ENCODE measurements at places on chromosomes 1 and 21.

DNA sequence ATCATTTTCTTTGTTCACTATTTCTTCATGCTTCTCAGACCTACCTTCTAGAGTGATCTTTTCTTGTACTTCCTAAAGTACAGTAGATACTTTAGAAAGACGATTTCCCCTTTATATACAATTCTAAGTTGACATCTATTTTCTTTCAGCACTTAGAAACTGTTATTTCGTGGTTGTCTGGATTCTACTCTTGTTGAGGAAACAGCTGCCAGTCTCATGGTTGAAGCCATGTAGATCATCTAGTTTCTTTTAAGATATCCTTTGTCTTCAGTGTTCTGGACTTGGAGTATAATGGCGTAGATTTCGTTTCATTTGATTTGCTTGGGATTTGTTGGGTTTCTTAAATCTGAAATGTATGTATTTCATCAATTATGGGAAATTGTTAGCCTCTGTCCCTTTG lies 67.6 kb downstream of the PKN2 start:
- DNase-seq = no peak

GRCh38 chr1:8560035-8560434 lies 242.1 kb downstream of the SLC45A1 start:
- no peak for DNase-seq

GRCh38 chr1:62301726-62302390 lies 17.4 kb downstream of the KANK4 start:
- DNase-seq = no peak

GRCh38 chr1:245704765-245705164 lies 550.0 kb downstream of the KIF26B start:
- no peak for DNase-seq

DNA sequence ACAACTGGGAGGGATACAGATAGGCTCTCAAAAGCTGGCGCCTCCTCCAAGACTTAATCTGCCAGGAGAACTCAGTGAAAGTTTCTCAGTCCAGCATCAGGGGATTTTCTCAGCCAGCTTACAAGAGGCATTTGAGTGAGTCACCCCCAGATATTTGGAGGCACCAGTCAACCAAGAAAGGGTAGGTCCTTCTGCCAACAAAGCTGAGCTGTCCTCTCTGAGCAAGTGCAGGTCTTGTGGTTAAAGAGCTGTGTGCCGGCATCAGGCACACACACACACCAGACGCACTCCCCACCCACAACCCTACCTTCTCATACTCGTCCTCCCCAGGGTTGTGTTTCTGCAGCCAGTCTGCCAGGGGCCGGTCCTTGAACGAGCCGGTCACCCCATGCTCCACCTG lies 27.0 kb upstream of the PPP1R15B start:
- no peak for DNase-seq

GRCh38 chr1:34865981-34866761 lies 6.6 kb upstream of the SMIM12 start:
- peak; percentile 98 for DNase-seq

- DNase-seq = no peak
Measured at GRCh38 chr1:99811747-99812146, 38.4 kb upstream of the AGL start.

- DNase-seq = no peak
Measured at GRCh38 chr1:95384567-95384966, 150.6 kb downstream of the RWDD3 start.

- no peak for DNase-seq
Measured at GRCh38 chr1:48414264-48414663, 57.7 kb downstream of the SPATA6 start.

- no peak for DNase-seq
Measured at GRCh38 chr1:186033847-186034271, 299.7 kb downstream of the HMCN1 start.

DNA sequence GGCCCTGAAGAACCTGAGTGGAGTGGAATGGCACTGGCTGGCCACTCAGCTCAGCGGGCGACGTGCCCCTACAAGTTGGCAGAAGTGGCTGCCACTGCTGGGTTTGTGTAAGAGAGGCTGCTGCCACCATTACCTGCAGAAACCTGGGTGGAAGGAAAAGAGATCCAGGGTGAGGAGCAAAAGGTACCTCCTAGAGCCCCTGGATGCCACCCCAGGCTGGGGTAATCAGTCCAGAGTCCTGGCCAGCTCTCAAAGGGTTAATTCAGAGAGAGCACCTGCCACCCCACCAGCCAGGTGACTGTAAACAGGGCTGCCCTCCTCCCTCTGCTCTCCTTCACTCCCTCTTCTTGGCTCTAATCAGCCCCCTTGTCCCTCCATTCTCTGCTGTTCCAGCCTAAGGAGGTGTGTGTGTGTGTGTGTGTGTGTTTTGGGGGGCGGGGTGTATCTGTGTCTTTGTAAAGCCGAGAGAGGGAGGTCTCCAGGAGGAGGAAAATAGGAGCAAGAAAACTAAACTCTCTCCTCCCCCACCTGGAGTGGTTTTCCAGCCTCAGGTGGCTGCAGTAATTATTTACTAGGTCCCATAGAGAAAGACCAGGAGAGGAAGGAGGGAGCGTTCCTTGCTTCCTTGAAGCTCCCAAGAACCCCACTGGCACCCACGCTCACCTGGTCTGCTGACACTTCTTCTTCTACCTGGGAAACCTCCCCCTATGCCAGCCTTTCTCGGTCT lies 12.6 kb downstream of the TRIM46 start:
- no peak for DNase-seq

- no peak for DNase-seq
Measured at GRCh38 chr1:182889997-182890396, 50.9 kb downstream of the DHX9 start.

GRCh38 chr1:58670181-58670580 lies 29.7 kb downstream of the MYSM1 start:
- DNase-seq = no peak

GRCh38 chr1:217876896-217877295 lies 245.8 kb downstream of the SPATA17 start:
- DNase-seq = no peak

GRCh38 chr1:58422436-58422835 lies 124.1 kb downstream of the OMA1 start:
- DNase-seq = no peak

DNA sequence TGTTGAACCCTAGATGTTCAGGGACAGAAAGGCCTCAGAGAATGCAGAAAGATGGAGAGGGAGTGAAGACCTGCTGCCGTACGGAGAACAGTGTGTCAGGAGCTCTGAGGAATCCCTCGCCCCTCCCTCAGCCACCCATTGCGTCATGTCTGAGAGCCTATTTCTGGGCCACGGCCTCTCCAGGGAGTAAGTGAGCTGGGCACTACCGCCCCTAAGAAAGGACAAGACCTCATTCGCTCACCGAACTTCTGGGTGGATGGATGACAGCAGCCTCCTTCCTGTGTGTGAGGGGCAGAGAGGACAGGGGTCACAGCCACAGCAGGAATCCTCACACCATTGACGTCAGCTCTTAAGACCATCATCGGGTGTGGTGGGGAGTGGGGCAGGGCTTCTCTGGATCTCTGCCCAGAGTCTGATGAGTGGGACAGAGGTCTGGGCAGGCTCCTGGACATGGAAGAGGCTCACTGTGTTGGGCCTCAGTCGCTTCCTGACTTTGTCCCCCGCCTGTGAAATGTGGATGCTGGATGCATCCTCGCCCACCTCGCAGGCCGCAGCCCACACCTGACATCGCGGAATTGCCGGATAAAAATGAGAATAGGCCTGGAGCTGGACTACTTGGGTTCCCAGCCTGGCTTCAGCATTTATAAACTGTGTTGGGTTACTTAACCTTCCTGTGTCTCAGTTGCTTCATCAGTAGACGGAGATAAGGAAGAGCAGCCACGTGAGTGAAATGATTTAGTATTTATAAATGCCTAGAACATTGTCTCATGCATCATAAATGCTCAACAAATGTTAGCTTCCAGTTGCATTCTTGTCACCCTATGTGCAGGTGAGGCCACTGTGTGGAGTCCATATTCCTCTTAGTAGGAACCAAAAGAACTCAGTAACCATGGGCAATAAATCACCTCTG lies 238.6 kb downstream of the TRABD2B start:
- DNase-seq = no peak

DNA sequence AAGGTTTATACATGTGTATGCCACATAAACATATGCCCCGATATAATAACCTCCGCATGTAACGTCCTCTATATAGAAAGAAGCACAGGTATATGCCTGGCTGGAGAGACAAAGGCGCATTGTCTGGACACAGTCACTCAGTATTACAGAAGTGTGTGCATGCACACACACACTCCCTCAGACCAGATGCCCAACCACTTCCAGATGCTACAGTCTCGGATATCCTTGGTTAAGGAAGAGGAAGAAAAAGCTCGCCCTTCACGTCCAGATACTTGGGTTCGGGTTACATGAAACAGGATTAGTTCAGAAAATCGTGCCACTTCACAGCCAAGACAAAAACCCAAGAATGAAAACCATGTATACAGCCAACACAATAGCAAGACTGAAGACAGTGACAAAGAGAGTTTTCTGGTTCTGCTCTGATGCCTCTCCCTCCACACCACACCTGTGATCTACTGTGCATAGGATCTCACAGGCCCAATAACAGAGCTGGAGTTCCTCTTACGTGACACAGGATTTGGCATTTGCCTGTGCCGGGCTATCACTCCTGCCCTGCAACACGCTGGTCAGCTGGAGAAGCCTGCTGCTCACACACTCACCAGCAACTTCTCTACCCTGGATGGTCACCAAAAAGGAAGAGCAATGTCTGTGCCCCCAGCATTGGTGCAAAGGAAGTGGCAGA lies 75.0 kb downstream of the SSBP3 start:
- DNase-seq = no peak

DNA sequence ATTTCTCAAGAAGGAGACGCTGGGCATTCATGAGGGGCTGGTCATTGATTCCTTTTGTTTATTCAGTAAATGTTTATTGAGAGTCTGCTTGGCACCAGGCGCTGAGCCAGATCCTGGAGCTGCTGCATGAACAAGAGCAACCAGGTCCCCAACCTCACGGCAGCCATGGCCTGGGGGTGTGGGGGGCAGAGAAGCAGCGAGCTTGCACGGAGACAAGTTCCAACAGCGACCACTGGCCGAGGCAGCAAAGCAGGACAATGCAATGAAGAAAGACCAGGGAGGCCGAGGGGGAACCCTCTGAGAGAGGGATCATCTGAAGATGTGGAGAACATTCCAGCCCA lies 7.5 kb downstream of the KCNAB2 start:
- DNase-seq = no peak

GRCh38 chr1:194889310-194889709 lies 1702.9 kb upstream of the B3GALT2 start:
- DNase-seq = no peak

- DNase-seq = peak; percentile 9
Measured at GRCh38 chr1:200258447-200259375, 151.1 kb downstream of the ZNF281 start.

- no peak for DNase-seq
Measured at GRCh38 chr1:91828583-91829281, 57.2 kb downstream of the TGFBR3 start.

- no peak for DNase-seq
Measured at GRCh38 chr1:75125161-75125726, 8.9 kb upstream of the LHX8 start.

DNA sequence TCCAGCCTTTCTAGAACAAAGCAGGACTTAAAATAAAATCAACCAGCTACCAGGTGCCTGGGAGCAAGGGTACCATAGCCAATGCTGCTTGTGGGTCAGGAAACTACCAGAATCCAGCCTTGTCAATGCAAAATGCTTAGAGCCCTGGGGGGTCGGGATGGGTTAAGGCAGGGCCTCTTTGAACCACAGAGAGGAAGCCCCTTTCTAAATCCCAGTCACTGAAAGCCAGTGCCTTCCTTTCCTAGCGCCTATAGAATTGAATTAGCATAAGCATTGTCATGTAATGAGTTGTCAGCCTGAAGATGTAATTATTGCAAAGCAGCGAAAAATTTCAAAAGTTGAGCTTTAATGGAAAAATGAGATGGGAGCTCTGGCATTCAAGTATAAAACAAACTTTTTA lies 176.6 kb upstream of the DAB1 start:
- DNase-seq = no peak

- no peak for DNase-seq
Measured at GRCh38 chr21:37787456-37787855, 128.8 kb downstream of the KCNJ6 start.

DNA sequence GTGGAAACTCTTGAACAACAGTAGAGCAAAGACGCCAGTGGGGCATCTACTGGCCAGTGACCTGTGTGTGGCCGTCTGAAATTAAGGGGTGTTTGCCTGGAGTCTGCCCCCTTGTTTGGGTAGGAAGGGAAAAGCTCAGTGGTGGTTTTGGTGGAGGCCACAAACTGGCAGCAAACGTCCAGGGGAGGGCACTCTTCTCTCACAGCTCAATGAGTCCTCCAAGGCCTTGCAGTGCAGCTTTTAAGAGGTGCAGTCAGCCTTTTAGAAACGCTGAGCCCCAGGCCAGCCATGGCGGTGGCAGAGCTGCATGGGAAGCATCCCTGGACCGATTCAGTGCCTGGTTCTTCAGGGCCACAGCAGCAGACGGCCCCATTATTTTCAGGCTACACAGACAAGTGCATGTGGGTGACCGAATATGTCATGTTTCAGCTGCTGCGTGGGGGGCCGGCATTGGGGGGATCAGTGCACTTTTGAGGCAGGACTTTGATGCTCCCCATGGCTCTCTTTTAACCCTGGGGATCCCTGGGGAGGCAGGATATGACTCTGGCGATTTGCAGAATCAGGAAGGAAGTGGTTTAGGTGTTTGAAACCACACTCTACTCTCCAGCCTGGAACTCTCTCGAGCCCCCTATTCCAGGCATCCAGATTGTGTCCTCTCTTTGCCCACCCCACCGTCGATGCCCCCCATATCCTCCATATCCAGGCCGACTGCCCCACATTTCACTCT lies 414.0 kb downstream of the PRDM2 start:
- no peak for DNase-seq

- DNase-seq = peak; percentile 20
Measured at GRCh38 chr1:88998716-88999115, 6.3 kb upstream of the KYAT3 start.

DNA sequence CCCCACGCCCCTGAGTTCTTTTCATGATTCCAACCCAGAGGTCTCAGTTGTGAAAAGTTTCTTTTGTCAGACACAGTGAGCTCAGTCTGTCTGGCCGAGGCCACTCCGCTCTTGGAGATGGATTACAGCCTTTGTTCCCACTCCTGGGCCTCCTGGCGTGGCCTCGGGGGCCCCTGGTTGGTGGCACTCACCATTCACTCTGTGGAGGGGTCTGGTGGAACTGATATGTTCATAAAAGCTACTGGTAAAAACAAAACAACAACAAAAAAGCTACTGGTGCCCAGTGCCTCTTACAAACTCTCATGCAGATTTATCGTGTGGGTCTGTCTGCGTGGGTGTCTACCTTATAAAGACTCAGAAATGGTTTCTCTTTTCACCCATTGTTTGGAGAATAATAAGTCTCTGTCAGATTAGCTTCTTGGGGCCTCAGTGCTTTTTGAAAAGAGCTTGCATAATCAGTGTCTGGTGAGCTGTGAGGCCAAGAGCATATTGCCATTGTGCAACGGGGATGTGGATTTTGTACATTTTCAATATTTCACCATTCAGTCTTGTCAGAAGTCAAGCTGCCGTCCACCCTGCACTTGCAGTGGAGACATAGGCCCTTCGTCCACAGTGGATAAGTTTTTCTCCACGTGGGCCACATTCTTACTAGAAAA lies 86.7 kb downstream of the GALNT2 start:
- DNase-seq = no peak
